ENCODE measurements at places on chromosomes 7 and 10.

GRCh38 chr7:29190349-29191045 is 4.1 kb upstream of the CHN2 start:
- DNase-seq = no peak

DNA sequence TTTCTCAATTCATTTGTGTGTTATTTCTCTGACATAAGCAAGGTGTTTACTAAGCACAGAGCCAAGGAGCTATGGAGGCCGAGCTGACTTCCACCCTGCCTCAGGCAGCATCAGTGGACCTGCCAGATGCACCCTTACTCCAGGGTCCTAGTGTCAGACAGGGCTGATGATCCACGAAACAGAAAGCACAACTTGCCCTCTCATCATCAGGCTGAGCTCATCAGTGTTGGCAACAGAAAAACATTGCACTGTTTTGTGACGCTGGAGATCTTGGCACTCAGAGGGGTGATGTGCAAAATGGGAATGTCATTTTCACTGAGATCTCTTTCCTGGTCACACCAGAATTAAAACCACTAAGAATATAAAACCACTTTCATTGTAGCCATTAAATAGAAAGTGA is 201.8 kb downstream of the GLI3 start:
- no peak for DNase-seq

DNA sequence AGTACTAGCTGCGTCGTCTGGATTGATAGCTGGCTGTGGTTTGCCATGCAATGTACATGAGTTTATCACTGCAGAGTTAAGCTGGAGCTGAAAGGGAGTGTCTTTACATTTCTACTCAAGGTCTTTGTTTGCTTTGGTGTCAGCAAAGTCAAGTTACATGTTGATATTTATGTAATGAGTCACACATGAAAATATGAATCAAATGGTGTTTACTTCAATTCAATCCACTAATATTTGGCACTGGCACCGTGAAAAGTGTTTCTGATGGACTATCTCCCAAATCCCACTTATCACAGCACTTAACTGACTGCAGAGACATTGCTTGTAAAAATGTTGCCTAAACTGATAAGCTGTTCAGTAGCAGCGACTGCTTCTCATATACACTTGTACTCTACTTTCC is 395.9 kb downstream of the TFEC start:
- DNase-seq = no peak

DNA sequence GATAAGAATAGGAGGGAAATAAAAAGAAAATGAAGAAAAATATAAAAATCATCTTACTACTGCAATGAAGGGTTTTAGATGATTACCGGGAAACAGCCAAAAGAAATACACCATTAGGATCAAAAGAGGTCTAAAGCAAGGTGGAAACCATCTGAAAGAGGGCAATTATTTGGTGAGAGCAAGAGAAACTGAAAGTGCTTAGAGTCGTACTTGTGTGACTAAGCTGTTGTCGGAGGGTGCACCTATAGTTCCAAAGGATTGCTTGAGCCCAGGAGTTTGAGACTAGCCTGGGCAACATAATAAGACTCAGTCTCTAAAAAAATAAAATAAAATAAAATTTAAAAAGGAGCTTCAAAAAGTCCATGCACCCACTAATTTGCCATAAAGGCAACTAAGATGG is 169.5 kb downstream of the DKK1 start:
- DNase-seq = no peak
